ENCODE measurements at places on chromosomes 7 and 10.

DNA sequence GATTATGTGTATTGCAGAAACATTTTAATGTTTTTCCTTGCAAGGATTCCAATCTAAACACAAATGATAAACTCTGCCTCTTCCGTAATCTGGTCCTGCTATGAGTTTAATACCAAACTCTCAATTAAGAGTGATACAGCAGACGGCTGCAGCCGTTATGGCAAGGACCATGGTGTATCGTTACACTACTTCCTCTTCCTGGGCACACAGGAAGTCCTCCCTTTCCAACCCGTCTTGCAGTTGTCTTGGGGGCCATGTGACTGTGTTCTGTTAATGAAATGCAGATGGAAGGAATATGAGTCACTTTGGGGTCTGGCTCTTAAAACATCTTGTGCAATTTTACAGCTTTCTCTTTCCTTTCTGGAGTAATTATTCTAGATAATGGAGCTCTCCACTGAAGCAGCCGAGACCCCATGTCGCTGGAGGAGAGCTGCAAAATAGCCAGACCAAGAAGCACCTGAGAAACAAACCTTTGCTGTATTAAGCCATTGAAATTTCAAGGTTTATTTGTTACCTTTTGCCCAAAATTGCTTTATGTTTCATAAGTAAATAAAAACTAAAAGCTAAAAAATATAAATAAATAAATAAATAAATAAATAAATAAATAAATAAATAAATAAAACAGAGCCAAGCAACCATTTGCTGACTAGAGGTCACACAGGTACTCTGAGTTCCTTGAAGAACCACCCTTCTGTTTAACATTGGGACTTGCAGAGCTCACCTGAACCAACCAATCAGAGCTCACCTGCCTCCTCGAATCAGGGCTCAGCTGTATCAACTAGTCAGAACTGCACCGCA, 74.7 kb downstream of the FRMPD2 start:
- no peak for DNase-seq

GRCh38 chr10:116538456-116538855, 7.3 kb upstream of the PNLIP start:
- no peak for DNase-seq

DNA sequence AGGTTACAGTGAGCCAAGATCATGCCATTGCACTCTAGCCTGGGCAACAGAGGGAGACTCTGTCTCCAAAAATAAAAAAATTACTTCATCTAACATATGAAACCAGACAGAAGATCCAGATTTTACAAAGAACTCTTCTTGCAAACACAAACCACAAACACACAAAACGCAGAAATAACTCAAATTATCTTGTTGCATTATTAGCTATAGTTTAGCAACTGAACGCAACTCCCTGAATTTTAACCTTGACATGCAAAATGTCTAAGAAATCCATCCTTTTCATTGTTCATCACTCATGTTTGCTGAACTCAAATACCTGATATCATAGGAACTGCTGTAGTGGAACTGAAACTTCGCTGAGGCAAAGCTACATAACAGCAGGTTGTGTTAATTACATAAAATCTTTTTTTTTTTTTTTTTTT, 64.1 kb downstream of the MICU1 start:
- DNase-seq: no peak

DNA sequence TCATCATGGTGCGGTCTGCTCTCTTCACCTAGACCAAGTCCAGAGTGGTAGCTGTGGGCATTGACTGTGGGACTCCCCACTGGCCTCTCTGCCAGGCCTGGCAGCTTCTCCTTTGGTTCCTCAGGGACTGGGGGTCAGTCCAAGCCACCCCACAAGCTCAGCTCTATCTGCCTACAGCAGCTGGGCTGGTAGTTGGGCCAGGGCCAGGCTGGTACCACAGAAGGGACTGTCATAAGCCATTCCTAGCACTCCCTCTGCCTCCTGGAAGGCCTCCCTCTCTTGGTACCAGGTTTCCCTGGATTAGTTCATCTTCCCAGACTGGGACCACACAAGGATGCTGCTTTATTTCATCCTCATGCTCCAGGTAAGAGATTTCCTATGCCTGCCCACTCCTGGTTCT, 24.2 kb upstream of the UNC5B start:
- no peak for DNase-seq

DNA sequence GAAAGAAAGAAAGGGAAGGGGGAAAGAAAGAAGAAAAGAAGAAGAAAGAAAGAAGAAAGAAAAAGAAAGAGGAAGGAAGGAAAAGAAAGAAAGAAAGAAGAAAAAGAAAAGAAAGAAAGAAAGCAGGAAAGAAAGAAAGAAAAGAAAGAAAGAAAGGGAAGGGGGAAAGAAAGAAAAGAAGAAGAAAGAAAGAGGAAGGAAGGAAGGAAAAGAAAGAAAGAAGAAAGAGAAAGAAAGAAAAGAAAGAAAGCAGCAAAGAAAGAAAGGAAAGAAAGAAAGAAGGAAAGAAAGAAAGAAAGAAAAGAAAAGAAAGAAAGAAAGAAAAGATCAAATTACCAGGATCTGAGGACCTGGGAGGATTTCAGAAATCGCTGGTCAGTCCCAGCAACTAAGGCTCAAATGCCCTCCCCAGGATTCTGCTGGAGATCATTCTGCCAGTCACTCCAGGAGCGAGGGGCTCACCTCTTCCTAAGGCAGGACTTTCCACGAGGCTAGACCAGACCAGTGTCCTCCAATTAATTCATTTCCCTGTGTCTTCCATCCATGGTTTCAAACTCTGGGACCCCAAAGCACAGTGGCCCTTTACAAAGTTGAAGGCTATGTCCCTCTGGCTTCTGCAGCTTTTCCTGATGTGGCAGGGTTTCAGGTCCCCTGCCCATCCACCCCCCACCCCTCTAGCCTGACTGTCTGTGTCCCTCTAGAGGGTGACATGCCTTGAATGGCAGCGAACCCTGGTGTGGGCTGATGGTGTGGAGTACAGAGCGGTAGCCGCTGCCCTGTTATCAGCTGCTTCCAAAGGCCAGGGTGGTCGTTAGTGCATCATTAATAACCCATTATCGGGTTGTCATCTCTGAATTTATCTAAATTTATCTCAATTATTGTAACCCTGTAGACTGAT, 77.9 kb downstream of the PARP12 start:
- DNase-seq: no peak

DNA sequence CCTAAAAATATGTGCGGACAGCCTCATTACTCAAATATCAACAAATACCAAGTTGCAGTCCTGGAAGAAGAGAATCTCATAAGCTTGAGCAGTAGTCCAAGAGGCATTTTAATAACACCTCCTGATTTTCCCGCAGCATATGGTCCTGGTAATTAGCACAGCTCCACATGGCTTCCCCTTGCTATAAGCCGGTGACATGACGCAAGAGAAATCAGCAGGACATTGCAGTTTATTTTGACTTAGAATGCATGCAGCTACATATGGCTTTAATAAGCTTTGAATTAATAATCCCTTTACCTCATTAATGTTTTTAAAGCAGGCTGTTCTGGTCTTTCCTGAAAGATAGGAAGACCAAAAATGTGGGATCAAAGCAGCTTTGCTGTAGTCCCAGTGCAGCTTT, 137.6 kb downstream of the RAMP3 start:
- no peak for DNase-seq

- DNase-seq: no peak
These were observed 22.4 kb downstream of the ZFAND2A start for GRCh38 chr7:1137517-1138167.

DNA sequence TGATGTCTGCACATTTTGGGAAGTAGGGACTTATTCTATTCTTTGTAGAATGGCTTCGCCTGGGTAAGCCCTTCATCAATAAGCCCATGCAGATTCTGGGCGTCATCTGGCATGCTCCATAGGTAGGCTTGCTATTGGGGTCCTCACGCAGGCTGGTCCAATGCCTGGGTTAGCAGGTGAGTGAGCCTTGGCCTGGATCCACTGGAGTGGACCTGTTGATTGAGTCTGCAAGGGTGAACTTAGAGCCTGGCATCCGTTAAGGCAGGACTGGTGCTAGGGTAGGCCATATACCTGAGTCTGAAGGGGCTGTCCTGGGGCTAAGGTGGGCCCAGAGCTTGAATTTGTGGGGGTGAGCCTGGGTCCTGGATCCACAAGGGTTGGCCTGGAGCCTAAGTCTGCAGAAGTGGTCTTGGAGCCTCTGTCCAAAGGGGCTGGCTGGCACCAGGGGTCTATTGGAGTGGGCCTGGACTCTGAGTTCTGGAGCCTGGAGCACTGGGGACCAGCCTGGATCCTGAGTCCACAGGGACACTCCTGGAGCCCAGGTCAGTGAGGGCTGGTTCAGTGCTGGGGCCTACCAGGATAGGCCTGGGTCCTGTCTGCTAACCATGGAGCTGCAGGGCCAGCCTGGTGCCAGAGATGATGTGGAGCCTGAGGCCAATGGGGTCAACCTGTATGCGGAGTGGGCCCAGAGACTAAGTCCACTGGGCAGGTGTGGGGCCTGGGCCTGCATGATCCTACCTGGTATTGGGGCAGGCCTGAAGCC, 297.7 kb downstream of the PTPRN2 start:
- no peak for DNase-seq

Data from CD4-positive, alpha-beta T cell treated with Interleukin-1 beta for 1 hour (primary cell).